ENCODE measurements at places on chromosomes 7 and 10.

DNA sequence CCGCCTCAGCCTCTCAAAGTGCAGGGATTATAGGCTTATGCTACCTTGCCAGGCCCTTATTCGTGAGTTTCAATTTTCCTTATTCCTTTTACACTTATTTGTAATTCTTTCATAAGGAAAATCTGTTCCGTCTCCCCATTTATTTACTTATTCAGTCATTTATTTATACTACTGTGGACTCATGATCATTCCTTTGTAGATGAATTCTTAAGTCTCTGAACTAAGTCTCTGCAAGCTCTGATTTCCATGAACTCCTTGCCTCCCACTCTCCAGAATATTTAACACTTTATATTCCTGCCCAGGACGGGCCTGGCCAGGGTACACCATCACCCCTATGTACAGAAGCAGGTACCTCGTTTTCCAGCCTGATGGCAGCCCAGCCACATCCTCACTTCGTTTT lies 39.4 kb downstream of the PFKFB3 start:
- DNase-seq: no peak

GRCh38 chr7:64626083-64626469 lies 39.9 kb upstream of the ZNF107 start:
- no peak for DNase-seq

DNA sequence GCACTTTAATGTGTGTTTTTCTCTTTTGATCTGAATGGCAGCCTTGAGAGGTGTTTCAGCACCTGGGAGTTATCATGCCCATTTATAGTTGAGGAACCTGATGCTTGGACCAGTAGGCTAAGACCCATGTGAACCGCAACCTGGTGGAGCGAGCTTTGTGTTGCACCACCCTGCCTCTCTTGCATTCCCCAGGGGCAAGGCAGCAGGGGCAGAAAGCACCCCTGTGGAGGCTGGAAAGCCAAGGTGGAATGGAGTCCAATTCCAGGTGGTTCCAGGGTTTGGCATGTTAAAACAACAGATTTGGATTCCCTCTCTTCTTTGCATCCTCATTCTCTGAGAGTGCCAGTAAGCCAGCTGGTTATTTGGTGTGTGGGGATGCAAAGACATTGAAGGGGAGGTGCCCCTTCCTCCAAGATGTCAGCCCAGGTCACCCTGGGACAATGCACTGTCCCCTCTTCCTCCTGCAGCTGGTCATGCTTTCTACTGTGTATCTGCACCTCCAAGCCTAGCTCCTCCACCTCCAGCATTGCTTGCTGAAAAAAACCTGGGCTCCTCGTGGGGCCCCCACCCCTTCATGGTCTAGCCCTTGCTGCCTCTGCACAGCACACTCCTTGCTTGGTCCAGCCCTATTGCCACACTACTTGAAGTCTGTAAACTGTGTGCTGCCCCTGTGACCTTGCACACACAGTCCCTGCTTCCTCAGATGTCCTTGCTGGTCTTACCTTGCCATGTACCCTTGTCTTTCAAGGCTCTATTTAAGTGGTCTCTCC lies 5.6 kb upstream of the CDH23 start:
- no peak for DNase-seq

DNA sequence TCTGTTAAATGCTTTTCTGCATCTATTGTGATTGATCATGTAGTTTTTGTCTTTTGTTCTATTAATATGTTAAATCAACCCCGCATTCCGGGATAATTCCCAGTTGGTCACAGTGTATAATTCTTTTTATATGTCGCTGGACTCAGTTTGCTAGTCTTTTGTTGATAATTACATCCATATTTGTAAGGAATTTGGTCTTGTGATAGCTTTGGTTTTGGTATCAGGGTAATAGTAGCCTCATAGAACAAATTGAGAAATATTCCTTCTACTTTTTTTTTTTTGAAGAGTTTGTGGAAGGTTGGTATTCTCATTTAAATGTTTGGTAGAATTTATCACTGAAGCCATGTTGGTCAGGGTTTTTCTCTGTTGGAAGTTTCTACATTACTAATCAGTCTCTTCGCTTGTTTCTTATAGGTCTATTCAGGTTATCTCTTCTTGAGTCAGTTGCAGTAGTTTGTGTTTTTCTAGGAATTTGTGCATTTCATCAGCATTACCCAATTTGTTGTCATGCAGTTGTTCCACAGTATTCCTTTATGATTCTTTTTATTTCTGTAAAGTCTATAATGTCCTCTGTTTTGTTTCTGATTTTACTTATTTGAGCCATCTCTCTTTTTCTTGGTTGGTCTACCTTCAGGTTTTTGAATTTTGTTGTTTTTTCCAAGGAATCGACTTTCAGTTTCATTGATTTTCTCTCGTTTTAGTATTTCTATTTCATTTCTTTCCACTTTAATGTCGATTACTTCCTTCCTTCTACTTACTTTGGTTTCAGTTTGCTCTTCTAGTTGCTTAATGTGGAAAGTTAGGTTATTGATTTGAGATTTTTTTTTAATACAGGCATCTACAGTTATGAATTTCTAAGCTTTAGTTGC lies 64.6 kb upstream of the GJD4 start:
- no peak for DNase-seq

GRCh38 chr7:48052748-48053147 lies 17.4 kb downstream of the C7orf57 start:
- no peak for DNase-seq
